ENCODE measurements at places on chromosomes 1 and 21.

- DNase-seq: no peak
Observed at GRCh38 chr1:73463873-73464272, 734.1 kb downstream of the LRRIQ3 start.

DNA sequence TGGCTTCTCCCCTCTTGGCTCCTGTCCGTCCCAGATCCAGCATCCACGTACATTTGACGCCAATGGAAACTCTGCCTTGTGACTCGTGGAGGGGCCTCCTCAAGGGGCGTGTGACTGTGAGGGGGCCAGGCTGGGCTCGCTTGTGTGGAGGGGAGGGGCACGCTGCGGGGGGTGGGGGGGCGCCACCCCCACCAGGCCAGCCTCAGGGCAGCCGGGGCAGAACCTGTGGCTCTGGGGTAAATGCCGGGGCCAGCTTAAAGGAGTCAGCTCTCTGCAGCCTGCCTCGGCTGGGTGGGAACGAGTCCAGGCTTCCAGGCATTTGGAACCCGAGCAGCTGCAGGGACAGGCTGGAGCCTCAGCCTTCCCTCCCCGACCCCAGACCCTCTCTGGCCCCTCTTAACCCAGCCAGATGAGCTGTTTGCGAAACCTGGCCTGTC, 94.1 kb downstream of the SIK1 start:
- no peak for DNase-seq

DNA sequence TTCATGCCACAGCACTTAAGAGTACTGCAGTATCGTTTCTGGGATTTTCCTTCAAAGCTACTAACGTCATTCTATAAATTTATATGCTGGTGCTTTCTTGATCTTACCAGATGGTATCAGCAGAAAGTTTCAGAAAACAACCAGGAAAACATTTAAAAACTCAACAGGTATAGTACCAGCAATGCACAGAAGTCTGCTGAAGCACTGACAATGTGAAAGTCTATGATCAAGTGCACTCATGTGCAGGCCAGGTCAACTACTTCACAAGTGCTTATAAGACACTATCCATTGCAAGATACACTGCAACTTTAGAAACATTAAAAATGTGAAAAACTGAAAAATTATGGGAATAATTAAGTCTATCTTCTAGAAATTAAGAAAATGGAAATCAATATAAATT, 34.7 kb downstream of the LYST start:
- no peak for DNase-seq

GRCh38 chr1:58584082-58584895, 7.2 kb upstream of the TACSTD2 start:
- DNase-seq: no peak

All from NCI-H1694 (cell line).